Pancreas (tissue), 10 donors: ENCODE measurements at places on chromosomes 7 and 10. TPM values are rescaled to one million over a fixed set of nuclear protein-coding genes. Genes with fewer than 3 reads are reported as not detected.
A peak's percentile ranks its signal among the peaks of the same experiment; 100 is the strongest.

Gene PNLIP
- polyA plus RNA-seq, result 1,789 TPM

Gene ELOVL3
- 0.16 TPM for polyA plus RNA-seq

Gene CLEC2L
- not detected for polyA plus RNA-seq

Gene PODXL
- 26.3 TPM for polyA plus RNA-seq

Gene TBL2
- 26.1 TPM for polyA plus RNA-seq

Gene TMEM229A
- polyA plus RNA-seq, result not detected

Gene ELMO1
- 7.1 TPM for polyA plus RNA-seq

Gene APBB1IP
- 2.4 TPM for polyA plus RNA-seq

Gene UNC5B
- polyA plus RNA-seq, result 2.4 TPM

Gene EBF3
- 1.4 TPM for polyA plus RNA-seq

Gene NYAP1
- polyA plus RNA-seq, result 4.8 TPM

Gene DKK1
- 0.52 TPM for polyA plus RNA-seq

Gene VCL
- 13.3 TPM for polyA plus RNA-seq

Gene NEUROG3
- not detected for polyA plus RNA-seq

Gene NUTM2E
- polyA plus RNA-seq, result not detected

Gene CALML5
- not detected for polyA plus RNA-seq

Gene PNLIPRP3
- not detected for polyA plus RNA-seq

- no peak for DNase-seq
Measured at GRCh38 chr10:5151076-5151475, 33.9 kb downstream of the AKR1C8 start.

DNA sequence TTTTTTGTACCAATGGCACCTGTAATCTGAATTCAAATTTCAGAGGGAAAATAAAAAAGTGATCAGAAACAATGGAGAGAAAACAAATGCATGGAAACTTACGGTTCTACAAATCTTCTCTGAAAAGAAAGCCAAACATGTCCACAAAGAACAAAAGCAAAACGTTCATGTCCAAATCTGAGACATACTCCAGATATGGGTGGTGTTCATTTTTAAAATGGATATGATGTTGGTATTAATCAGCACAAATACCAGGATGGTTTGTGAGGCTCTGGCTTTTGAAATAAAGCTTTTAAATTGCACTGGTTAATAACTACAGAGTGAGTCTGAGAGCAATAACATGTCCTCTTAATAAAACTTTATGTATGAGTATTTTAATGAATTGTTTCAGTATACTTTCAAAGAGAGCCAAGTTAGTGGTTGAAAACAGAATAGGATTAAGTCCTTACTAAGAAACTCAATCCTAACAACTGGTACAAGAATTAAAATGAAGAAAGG, 366.4 kb downstream of the INHBA start:
- DNase-seq, result no peak

DNA sequence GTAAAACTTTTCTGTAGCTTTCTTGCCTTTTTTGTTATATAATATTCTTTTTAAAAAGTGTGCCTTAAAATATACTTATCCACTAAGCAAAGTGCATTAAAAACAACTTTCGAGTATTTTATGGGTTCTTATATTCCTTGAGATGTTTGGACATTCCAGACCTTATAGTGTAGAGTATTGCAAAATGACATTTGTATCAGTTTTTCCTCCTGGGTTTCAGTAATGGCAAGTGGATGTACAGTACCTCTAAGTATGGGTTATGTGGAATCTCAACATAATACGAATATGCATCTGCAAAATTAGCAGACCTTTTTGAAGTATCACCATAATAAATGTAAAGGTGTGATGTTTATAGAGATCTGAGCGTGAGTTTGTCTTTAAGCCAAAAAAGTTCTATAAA, 2.7 kb downstream of the CDK13 start:
- no peak for DNase-seq

GRCh38 chr7:158751751-158752150, 47.1 kb upstream of the NCAPG2 start:
- no peak for DNase-seq

DNA sequence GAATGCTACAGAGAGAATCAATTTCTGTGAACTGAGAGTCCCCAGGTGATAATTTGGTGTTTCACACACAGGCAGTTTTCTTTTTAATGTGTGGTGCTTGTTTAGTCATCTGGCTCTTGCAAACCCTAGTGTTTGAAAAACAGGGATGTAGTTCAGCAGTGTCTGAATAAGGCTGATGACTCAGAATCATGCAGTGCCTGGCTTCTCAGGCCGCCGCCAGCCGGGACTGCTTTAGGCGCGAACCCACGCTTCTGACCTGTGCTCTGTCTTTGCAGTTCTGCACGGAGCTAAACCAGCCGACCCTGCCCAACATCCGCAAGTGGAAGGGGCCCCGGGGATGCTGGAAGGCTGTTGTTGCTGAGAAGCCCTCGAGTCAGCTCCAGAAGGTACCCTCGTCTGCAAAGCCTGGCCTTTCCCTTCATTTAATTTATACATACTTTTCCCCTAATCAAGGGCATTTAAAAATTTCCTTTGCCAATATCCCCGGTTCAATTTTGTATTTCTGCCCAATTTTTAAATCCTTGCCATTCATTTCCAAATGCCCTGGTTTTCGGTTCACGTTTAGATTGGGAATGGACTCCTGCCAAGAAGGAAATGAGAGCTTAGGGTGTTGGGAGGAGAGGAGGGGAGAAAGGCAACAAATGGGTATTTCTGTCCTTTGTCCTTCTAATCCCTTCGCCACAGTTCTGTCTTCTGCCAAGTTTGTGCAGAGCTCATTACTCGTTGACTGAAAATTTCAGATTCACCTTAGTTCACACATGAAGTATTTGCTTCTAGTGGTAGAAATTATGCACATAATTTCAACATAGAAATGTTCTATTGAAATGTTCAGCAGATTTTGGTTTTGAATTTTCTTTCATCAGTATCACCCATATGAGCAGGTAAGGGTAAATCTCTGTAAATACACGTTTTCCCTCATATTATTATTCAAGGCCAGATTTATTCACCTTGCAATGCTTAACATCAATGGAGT, 108.5 kb upstream of the ANLN start:
- no peak for DNase-seq

GRCh38 chr7:69177941-69178494, 420.3 kb upstream of the AUTS2 start:
- DNase-seq, result no peak

- no peak for DNase-seq
Measured at GRCh38 chr7:103474956-103475355, 28.9 kb upstream of the SLC26A5 start.

DNA sequence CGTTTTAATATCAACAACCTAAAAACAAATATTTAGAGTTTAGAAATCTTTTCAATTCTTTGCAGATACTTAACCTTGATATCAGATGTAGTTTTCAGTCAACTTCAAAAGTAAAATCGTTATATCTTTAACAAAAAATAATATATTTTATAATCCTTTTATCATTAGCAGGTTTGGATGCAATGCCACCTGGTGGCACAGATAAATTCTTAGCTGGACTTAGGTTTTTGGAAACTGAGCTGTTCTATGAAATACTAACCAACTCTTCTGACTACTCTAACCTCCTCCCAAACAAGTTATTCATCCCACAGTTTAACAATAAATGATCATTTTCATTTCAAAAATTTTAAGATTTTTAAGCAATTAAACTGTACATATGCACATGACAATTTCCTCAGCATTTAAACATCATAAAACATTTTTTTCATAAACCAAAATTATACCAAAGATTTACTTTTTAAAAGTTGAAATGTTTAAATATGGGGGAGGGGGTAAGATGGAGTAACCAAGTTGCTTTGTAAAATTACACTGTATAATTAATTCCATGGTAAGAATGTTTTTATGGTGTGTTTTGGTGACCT, 56.9 kb downstream of the HIBADH start:
- DNase-seq, result no peak

- no peak for DNase-seq
Measured at GRCh38 chr10:55144001-55144400, 343.0 kb upstream of the PCDH15 start.

- no peak for DNase-seq
Measured at GRCh38 chr10:123527151-123527550, 139.0 kb upstream of the GPR26 start.

DNA sequence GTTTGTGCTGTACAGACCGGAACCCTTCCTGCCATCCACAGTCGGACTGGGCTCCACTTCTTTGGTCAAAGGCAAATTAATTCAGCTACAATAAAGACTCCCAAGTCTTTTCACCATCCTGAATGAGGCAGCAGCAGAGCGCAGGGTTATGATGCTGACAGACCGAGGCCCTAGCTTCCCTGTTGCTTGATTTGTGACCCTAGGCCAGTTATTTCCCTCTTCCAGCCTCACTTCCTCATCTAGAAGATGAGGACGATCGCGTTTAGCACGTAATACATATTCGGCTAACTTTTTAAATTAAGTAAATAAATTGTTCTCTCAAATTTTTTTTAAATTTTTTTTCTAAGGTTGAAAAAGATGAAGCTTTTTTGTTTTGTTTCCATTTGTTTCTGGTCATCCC, 18.1 kb downstream of the ADRB1 start:
- no peak for DNase-seq

DNA sequence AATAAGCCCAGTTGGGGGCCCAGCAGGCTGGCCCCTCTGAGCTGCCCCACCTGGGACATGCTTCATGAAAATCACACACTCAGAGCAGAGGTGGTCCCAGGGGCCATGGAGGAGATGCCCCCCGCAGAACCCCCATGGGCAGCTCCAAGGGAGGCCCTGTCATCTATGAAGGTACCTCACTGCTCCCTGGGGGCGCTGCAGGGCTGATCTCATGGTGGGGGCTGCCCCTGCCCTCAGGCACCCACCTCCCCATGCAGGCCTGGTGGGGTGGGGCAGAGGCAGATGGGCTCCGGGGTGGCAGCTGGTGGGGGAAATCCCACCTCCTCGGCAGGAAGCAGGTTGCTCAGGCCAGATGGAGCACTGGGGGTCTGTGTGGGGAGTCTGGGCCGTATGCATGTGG, 60.5 kb downstream of the YKT6 start:
- DNase-seq, result no peak

GRCh38 chr10:102808380-102808779, 28.8 kb downstream of the CYP17A1 start:
- no peak for DNase-seq

DNA sequence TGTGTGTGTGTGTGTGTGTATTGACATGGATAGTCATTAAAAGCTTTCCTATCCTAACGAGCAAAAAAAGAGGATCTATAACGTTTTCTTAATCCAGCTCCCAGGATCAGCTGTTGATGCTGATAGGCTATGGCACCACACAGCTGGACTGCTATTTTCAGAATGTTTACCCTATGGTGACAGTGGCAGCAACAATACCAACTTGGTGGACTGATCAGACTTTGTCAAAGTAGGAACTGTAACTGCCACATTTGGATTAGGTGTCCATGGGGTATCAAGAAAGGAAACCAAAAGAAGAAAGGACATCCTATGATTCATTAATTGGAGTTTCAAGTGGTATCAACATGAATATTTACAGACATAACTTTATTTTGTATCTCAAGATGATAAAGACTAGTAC, 2.7 kb upstream of the CLEC5A start:
- DNase-seq, result no peak

- no peak for DNase-seq
Measured at GRCh38 chr7:50648076-50648475, 82.9 kb upstream of the DDC start.

DNA sequence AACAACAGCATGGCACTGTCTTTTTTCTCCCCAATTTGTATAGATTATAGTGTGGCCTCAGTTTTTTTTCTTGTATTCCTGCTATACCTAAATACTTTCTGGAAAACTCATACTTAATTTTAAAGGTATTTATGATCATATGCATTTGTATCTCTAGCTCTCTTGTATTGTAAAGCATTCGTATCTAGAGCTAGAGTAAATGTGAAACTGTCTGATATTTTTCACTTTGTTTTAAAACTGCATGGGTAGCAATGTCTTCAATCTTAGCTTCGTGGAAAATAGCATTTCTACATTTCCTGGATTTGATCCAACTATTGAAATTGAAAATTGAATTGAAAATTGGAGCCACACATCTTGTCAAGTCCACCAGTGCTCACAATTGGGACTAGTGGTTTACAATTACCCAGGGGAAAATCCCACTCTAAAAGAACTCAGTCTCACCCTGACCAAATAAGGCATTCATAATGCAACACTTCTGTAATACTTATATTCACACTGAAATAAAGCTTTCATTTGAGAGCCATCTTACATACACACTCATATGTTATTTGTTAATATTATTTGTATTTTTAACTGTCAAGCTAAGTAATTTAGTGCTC, 51.3 kb upstream of the KLF6 start:
- DNase-seq, result no peak

GRCh38 chr7:27389496-27389895, 146.9 kb downstream of the EVX1 start:
- no peak for DNase-seq

GRCh38 chr10:77138541-77138940, 499.1 kb downstream of the KCNMA1 start:
- no peak for DNase-seq

- peak; percentile 59 for DNase-seq
Measured at GRCh38 chr10:16832351-16833080, 15.3 kb upstream of the RSU1 start.

- no peak for DNase-seq
Measured at GRCh38 chr10:110420401-110421193, 77.1 kb upstream of the DUSP5 start.

DNA sequence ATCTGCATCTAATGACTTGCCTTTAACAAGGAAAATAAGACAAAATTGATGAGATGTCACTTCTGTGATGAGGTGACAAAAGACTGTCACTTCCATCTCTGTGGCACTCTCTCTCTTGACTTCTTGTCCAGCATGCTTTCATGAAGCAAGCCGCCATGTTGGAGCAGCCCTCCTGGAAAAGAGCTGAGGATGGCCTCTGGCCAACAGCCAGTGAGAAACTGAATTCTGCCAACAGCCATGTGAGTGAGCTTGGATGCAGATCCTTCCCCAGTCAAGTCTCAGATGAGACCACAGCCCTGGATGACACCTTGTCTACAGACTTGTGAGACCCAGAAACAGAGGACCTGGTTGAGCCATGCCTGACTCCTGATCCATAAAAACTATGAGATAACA, 412.6 kb upstream of the SHH start:
- no peak for DNase-seq

GRCh38 chr7:80584778-80585177, 53.7 kb upstream of the CD36 start:
- no peak for DNase-seq

DNA sequence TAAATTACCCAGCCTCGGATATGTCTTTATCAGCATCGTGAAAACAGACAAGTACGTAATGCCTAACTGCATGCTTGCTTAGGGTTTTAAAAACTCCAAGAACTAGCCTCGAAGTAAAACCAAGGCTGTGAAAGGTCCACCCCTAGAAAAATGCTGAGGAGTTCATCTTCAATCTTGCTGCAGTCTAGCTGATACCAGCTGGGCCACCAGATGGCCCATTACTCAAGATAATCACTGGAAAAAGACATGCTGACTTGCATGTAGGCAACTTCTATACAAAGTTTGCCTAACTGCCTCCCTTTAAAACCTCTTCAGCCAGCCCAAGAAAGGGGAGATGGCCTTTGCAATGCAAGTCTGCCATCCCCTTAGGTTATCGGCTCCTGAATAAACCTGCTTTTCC, 614.1 kb downstream of the GALNT17 start:
- no peak for DNase-seq

DNA sequence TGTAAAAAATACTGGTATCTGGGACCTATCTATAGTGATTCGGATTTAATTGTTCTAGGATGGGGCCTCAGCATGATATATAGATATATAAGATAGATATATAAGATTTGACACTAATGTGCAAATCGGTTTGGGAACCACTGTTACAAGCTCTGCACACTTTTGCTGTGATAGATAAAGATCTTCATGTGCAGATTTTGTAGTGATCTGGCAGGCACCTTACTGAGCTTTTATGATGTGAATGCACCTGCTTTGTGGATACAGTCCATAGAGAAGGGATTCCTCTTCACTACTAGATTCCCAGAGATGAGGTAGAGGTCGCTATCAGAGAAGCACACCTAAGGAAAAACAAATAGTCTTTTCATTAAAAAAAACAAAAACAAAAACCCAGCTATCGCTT, 33.3 kb upstream of the PCGF5 start:
- no peak for DNase-seq
